ENCODE measurements at places on chromosomes 11 and 22.
A peak's percentile ranks its signal among the peaks of the same experiment; 100 is the strongest.

GRCh38 chr22:49540913-49541692 is 286.6 kb downstream of the BRD1 start:
- no peak for DNase-seq

DNA sequence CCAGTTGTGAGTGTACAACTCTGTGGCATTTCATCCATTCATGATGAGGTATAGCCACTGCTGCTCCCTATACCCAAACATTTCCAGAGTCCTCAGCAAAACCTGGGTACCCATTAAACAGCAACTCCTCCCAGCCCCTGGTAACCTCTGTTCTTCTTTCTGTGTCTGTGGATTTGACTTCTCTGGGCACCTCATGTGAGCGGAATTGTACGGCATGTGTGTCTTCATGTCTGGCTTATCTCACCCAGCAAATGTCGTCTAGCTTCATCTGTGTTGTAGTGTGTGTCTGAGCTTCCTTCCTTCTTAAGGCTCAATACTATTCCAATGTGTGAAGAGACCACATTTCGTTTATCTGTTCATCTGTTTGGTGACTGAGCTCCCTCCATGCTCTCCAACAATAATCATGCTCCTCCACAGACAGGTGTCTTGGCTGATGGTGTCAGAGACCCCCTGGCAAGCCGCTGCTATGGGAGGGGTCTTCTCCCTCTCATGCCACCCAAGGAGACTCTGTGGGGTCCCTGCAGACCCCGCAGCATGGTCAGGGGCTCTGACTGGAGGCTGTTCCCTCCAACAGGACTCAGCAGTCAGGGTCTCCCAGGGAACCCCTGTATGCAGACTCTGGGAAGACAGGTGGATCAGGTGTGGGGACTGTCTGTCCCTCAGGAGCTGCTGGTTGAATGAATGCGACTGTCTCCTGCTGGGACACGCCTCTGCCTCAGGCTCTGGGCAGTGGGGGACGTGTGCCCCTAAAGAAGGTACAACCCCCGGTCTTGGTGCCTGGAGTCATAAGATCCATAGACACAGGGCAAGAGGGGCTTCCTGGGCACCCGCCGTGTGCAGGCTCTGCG is 52.7 kb downstream of the SMIM38 start:
- peak; percentile 6 for DNase-seq

DNA sequence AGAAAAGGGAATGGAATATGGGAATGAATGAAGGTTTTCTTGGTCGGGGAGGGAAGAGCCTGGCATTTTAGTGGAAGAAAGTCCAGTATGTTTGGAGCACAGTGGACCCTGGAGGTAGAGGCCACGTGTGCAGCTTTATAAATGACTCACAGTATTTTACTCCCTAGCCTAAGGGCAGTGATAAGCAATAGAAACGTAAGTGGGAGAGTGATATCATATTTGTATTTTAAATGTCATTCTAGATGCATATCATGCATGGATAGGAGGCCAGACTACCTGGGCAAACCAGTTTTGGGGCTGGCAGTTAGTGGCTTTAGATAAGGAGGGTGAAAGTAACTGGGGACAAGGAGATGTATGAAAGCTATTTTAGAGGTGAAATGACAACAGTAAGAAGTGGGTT is 174.1 kb downstream of the ARHGAP42 start:
- DNase-seq, result no peak

DNA sequence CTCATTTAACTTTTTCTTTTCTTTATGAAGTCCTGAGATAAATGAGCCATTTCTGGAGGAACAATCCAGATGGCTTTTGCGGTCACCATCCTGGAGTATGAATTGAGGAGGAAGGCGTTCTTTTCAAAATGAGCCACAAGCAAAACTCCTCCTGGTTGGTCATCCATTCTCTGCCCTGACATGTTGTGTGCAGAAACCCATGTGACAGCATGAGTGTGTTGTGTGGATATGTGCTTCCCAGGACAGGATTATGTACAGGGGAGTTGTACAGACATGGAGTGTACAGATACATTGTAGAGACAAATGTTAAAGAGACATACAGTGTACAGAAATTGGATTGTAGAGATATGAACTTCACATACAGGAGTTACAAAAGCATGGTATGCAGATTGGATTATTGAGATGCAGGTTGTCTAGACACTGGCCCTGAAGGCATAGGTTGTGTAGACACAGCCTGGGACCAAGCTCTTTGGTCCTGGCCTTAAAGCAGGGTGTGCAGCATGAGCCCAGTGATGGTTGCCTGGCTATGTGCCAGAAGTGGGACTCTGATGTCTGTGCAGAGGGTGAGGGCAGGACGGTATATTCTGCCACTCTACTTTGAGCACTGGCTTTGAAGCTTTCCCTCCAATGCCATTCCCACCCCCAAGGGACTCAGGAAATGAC is 178.5 kb upstream of the ZBED5 start:
- DNase-seq, result no peak

GRCh38 chr22:29606320-29606719 is 2.9 kb downstream of the NF2 start:
- DNase-seq, result no peak

- DNase-seq, result no peak
These were observed 128.8 kb upstream of the SESN3 start for GRCh38 chr11:95359756-95360155.

Measured in activated T-cell treated with anti-CD3 and anti-CD28 coated beads, Interleukin-2, amount 50 U/mL, for 1 hour (primary cell).